Right atrium auricular region (tissue), 2 donors: ENCODE measurements at places on chromosomes 16 and 17. TPM values are rescaled to one million over a fixed set of nuclear protein-coding genes. Genes with fewer than 3 reads are reported as not detected.

The CALCOCO2 gene
- 152 TPM for total RNA-seq

DNA sequence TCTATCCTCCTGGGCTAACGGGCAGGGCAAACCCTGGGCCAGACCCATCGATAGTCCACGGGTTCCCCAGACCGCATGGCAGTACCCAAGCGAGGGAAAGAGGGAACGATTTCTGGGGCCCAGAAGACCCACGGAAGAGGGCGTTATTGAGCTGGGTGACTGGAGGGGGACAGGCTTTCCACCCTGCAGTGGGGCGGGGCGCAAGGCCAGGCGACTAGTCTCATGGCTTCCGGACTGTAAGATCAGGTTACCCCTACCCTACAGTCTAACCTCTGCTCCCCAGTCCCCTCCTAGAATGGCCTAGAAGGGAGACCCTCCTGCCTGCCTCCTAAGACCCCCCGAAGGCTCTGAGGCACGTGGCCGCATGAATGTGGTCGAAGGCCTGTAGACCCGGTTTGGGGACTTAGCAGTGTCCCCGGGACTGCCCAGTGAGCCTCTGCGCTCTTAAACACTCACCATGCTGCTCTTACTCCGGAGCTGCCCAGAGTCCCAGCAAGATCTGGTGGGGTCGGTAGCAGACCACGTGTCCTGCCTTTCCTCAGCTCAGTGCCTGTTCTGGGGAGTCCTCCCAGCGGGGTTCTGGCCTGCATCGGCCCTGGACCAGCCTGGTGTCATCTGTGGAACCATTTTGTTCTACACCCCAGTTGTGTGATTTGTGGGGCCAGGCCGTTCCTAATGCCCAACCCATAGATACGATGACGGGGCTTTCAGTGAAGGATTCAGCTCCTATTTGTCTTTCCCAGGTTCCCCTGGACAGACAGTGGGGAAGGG is 13.2 kb upstream of the AURKB start:
- peak; percentile 74 for DNase-seq

DNA sequence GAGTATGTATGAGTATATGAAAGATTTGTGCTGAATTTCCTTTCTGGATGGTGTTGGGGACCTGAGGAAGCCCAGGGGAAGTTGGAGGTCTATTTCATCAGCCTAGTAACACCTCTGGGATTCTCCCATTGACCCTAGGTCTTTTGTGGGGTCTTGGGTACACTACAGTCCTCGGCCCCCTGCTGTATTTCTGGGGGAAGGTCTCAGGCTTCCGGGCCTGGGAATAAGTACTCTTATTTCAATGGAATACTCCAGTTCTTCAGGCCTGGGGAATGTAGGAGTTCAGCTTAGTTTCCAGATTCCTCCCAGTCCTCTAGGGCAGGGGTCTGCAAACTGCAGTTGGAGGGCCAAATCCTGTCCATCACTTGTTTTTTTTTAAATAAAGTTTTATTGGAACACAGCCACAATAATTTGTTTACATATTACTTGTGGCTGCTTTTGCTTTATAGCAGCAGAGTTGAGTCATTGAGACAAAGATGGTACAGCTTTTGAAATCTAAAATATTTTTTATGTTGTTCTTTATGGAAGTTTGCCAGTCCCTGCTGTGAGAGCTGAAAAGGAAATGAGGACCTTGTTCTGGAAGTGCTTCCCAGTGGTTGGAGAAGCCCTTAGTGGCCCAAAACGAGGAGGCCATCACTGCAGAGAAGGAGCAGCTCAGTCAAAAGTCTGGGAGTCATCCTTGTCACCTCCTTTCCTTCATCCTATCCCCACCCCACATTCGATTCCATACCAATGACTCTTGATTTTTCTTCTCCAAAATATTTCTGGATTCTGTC is 142.5 kb upstream of the HS3ST2 start:
- DNase-seq: no peak

DNA sequence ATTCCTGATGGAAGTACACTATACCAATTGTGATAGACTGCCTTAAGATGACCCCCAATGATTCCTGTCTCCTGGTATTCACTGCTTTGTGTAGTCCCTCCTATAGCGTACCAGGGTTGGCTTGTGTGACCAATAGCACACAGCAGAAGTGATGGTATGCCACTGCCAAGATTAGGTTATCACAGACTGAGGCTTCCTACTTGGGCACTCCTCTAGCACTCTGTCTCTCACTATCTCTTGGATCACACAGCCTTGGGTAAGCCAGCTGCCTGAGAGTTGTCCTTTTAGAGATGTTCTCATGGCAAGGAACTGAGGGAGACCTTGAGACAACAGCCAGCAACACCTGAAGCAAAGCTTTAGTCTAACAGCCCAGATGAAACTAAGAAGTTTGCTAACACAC is 12.7 kb upstream of the AMFR start:
- DNase-seq: no peak

DNA sequence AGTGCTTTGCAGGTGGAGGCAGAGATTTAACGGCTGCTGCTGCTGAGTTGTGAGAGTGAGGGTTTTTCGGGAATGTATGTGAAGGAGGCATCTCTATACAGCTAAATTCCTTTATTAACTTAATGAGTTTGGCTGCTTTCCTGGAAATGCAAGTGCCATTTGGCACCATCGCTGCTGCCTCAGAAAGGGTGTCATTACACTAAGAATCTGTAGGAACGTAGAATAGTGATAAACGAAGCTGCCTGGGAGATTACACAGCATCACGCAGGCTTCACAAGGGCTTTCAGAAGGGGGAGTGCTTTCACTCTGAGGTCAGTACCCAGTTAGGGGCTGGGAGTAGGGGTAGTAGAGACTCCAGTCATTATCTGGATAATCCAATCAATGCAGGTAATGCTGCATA is 14.1 kb upstream of the NLRP1 start:
- no peak for DNase-seq

DNA sequence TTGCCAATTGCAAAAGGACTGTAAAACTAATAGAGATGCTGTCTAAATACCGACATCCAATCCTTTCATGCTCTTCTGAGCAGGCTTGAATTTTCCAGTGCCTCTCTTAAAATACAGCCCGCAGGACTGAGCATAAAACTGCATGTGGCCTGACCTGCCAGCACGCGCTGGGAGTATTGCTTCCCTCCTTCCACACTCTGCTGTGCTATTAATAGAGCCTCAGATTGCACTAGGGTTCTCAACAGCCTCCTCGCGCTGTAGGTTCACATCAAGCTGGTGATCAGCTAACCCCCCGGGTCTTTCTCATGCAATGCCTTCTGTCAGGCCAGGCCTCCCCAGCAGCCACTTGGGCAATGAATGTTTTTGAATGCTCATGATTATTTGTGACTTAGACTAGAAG is 14.2 kb upstream of the MSI2 start:
- DNase-seq: no peak

- DNase-seq: no peak
These were observed 19.3 kb upstream of the ITGA3 start for GRCh38 chr17:50036455-50037261.

DNA sequence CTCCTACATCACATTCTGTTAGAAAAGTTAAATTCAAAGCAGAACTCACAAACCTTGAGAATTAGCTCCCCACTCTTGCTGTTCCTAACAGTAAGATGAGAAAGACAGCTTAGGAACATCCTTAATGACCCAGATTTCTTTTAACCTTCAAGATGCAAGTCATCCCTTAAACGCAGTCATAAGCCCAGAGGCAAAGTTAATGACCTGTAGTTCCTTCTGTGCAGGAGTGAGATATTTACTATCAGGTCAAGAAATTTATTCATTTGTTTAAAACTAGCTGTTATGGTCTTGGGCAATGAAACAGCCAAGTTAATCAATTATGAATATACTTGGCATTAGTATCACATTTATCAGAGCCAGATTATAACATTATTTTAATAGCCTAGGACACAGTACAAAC is 37.1 kb downstream of the NXPH3 start:
- no peak for DNase-seq

The CSF3 gene
- total RNA-seq: 1.3 TPM

GRCh38 chr16:84911486-84912216 is 91.9 kb downstream of the CRISPLD2 start:
- no peak for DNase-seq

GRCh38 chr16:8886593-8887430 is 4.7 kb downstream of the LITAFD start:
- DNase-seq: no peak

The MYH8 gene
- not detected for total RNA-seq

DNA sequence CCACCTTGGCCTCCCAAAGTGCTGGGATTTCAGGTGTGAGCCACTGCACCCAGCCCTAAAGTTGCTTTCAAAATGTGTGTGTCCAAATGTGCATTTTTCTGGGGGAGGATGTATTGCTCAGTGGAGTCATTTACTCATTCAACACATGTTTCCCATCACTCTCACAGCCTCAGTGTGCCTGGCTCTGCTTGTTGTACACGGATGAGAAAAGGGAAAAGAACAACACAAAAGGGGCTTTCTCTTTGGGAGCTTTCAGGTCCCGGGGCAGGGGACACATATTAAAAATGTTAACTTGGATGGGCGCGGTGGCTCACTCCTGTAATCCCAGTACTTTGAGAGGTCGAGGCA is 1.7 kb upstream of the PPL start:
- DNase-seq: no peak

The SLC43A2 gene
- total RNA-seq: 3.6 TPM

DNA sequence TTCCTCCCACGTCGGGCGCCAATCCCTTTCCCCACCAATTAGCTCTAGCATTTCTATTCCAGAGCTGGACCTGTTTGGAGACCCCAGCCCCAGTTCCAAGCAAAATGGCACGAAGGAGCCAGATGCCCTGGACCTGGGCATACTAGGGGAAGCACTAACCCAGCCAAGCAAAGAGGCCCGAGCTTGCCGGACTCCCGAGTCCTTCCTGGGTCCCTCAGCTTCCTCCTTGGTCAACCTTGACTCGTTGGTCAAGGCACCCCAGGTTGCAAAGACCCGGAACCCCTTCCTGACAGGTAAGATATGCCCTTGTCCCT is 5.6 kb upstream of the SPATA20 start:
- no peak for DNase-seq

DNA sequence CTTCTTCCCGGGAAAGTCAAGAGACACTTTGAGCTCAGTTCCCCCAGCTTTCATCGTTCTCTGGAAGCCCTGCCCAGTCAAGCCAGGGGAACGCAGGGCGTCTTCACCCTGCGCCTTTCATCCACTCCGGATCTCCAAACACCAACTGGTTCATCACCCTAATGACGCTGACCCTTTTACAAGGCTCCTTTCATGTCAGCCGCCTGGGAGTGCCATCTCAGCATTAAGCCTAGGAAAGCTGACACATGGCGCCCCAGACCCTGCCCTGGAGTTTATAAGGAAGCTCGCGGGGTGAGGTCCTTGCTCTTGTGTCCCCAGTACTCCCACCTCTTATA is 594 bp upstream of the DNAJC7 start:
- DNase-seq: no peak

- no peak for DNase-seq
These were observed 13.6 kb downstream of the G6PC3 start for GRCh38 chr17:44084131-44084538.

GRCh38 chr16:16007743-16008111 is 58.3 kb downstream of the ABCC1 start:
- DNase-seq: no peak

- DNase-seq: no peak
These were observed 6.7 kb downstream of the RPUSD1 start for GRCh38 chr16:781346-782010.

DNA sequence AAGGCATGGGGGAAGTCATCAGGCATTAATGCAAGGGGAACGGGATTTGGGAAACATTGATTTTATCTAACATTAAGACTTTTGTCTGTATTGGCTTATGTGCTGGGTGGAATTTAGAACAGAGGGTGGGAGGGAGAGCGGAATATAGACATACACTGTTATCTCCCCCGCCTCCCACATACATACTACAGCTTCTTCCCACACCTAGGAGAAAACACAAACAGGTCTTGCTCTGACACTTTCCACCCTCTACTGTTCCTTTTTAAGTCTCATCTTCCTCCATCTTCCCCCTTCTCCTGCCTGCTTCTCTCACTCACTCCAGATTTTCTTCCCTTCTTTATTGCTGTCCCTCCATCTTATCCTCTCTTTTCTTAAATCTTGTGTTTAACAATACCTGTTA is 425 bp downstream of the OR4D1 start:
- DNase-seq: no peak

DNA sequence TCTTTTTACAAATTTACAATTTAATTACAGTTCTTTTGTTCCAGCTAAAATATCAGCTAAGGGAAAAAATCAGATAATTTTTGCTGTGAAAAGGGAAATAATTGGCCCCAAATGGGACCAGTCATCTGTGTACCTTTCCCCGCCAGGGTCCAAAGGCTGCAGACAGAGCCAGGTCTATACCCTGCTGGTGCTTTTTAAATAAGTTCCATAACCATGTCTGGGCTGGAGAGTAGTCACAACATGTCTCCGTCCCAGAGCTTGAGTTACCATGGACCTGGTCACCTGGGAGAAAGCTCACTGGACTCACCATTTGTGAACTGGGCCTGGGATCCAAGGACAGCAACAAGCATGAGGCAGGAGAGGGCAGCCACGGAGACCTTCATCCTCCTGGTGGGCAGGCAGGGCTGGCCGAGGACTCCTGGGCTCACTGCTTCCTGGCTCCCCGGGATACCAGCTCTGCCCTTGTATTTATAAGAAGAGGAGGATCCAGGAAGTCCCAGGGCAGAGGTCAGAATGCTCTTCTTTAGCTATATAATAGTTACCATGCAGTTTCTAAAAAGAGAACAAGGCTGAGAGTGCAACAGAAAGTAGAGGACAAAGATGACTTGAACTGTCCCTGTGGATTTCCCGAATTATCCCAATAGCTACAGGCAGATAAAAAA is at the start of gene CCL15:
TSS of gene CCL15 (minus strand) at position 444 of the 662 bp plus-strand sequence. CDS start at position 383, 61 bp downstream.
- DNase-seq: no peak

The KRT31 gene
- total RNA-seq: not detected

DNA sequence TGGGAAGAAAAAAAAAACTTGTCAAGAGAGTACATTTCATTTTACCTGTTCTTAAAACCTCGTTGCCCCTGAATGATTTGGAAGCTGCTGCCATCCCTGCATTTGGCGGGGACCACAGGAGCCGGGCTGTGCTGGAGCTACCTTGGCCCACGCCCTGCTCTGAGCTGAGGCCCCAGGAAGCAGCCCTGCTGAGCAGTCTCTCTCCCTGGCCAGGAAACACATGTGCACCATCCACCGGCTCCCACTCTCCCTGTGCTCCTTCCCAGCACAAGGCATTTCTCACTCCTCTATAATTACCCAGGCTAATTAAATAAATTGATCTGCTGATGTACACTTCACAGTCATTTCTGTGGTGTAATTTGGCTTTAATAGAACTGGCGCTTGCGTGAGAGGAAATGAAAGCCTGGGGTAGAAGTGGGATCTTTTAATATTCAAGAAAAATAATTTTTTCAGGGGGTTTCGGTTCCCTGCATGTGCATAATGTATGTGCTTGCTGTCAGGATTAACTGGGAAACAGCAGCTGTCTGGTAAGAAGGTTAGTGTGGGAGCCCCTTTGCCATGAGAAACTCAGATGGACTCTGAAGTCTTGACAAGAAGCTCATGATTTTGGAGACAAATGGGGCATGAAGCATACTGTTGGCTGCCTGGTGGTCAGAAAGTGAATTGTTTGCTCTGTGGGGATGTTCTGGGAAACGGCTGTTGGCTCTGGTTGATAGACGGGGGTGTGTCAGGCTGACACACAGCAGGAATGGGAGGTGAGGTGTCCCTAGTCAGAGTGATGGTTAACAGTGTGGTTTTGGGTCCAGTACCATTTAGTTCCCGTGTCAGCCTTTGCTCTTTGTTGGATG is 252.3 kb upstream of the EEF2KMT start:
- no peak for DNase-seq

- DNase-seq: no peak
These were observed 141.6 kb downstream of the CCDC182 start for GRCh38 chr17:57603546-57603945.
